ENCODE measurements at places on chromosomes 11 and 22.
A peak's percentile ranks its signal among the peaks of the same experiment; 100 is the strongest.

DNA sequence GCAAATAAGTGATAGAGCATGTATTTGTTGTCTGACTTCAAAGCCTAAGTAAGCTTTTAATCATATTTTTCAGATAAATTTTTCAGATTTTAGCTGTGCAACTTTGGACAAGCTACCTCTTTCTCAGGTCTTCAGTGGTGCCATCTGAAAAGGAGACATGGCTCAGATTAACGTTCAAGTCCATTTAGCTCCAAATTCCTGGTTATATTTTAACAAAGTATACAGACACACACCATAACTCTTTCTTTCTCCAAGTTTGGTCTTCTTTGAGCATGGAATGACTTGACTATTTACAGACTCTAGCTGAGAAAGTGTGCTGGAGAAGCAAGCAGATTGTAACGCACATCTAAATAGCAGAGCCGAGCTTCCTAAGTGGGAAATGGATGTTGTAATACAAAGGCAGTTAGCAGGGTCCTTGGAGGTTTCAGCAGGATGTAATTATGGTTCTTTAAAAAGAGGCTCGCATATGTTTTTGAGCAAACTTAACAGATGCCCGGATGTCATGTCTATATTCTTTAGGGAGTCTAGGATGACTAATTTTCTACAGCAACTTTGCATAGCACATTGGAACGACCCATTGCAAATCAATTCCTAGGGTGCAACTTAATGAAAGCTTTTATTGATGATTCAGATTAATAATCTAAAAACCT is 128.1 kb upstream of the E2F8 start:
- DNase-seq = peak; percentile 96

GRCh38 chr11:46291441-46292150 is 14.1 kb downstream of the CREB3L1 start:
- DNase-seq = no peak

DNA sequence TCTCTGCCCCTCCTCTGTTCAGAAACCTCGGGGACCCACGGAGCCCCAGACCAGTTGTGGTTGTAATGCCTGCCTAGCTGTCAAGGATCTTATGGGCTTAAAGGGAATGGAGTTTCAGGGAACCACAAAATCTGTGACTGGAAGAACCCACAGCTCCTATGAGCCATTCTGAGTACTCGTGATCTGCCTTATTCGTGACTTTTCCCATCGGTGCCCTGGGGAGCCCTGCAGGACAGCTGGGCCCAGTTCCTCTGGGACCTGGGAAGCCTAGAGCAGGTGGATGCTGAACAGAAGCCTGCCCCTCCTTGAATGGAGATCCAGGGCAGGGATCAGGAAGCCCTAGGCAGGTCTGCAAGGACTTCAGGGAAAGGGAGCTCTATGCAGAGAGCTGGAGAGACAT is 42.1 kb upstream of the TTC12 start:
- DNase-seq = no peak

GRCh38 chr11:46827995-46828394 is 18.1 kb downstream of the CKAP5 start:
- DNase-seq = no peak

- DNase-seq = no peak
Measured at GRCh38 chr11:84549217-84549616, 1077.9 kb downstream of the DLG2 start.

DNA sequence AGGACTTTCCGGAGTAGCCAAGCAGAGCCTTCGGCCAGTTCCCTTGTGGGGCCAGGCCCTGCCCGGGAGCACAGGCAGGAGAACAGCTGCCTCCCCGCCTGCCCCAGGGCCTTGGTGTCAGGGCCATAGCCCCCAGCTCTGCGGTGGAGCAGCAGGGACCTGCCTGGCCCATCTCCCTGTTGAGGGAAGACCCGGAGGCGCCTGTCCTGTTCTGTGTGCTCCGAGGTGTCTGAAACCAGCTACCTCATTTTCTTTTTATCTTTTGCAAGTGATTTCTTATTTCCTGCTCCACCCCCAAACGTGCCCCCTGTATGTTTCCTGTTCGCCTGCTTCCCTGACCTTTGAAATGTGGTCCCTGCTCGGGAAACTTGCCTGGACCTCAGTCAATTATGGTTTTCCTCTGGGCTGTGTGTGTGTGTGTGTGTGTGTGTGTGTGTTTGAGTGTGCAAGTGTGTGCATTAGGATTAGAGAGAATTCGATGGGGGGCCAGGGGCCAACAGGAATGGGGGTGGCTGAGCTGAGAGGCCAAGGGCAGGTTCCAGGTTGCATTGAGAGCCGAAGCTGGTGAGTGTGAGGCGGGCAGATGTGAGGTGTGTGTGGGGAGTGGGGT is 19.1 kb downstream of the LRP5 start:
- no peak for DNase-seq

GRCh38 chr11:64367931-64368672 is 9.1 kb downstream of the RPS6KA4 start:
- DNase-seq = no peak

DNA sequence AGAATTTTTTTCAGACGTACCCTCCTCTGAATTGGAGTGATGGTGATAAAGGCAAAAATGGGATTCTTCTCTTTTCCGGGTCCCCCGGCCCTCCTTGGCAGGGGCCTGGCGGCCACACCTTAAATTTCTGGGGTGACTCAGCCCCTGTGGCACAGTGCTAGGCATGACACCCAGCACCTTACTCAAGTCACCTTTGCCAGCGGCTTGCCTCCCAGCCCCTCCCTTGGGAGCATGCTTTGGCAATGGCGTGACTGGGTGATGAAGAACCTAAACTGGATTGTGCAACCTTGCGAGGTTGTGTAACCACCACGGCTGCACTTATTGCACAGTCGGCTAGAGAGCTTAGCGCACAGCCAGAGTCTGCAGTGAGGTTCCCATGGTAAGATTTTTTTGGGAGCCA is 16.2 kb upstream of the LDLRAD3 start:
- no peak for DNase-seq

GRCh38 chr11:6925636-6926207 is 504 bp upstream of the ZNF215 start:
- DNase-seq = no peak

GRCh38 chr22:23400286-23400981 is 179.7 kb downstream of the IGLL1 start:
- no peak for DNase-seq

DNA sequence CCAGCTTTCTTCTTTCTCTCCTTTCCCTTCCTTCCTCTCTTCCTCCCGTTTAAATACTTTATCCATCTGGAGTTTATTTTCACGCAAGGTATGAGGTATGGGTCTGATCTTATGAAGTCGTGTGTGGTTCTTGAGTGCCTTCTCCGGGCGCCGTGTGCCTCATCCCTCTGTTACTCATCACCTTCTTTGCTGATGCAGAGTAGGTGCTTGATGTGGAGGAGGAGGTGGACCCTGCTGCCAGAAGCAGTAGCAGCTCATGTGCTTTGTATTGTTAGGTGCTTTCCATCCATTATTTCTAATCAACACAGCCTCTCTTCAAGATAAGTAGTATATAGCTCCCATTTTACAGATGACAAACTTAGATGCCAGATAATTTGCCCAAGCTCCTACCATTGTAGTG is 47.0 kb downstream of the TNRC6B start:
- DNase-seq = no peak

DNA sequence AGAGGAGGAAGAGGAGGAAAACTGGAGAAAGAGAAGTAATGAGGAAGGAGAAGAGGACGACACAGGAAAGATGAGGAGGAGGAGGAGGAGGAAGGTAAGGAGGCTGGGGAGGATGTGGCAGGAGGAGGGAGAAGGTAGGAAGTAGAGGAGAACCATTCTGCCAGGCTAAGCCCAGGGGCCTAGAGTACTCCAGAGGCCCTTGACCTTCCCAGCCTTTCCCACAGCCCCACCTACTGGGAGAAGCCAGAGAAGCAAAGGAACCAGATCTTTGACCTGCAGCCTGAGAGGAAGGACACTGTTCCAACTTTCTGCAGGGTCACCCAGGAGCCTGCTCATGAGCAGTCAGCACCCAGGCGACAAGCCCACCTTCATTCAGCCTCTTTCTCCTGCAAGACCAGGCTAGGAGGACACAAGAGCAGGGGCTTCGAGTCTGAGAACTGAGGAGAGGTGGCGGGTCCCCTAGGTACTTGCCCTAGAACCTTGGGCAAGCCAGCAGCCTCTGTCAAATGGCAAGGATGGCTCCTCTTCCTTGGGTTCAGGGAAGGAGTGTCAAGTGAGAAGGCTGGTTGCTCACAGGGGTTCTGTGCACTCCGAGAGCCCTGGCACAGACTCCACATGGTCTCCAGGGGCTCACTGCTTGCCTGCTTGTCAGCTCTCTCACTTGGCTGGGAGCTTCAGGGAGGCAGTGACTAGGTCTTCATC is 27.9 kb upstream of the OAF start:
- DNase-seq = no peak

DNA sequence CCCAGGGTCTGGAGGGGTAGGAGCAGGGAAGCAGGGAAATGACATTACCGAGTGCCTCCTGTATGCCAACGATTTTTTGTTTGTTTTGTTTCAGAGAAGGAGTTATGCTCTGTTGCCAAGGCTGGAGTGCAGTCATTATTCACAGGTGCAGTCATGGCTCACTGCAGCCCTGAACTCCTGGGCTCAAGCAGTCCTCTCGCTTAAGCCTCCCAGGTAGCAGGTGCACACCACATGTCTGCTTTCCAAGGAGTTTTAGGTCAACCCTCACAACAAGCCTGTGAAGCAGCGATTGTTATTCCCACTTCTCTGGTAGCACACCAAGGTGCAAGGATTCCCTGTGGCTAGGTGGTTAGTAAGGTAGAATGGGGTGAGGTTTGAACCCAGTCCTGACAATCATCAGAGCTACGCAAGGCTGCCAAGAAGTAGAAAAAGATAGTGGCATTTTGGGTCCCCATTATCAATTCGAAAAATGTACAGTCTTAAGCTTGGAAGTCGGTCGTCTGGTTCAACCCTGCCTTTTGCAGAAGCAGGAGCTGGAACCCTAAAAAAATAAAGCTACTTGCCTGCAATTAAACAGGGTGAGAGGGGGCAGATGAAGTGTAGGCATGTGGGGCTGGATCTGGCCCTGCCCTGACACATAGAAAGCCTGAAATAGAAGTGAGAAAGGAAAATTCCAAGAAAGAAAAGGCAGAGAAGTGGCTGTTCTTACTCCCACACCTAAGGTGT is 9.1 kb downstream of the UCP3 start:
- no peak for DNase-seq
